ENCODE measurements at places on chromosomes 5 and 9.

DNA sequence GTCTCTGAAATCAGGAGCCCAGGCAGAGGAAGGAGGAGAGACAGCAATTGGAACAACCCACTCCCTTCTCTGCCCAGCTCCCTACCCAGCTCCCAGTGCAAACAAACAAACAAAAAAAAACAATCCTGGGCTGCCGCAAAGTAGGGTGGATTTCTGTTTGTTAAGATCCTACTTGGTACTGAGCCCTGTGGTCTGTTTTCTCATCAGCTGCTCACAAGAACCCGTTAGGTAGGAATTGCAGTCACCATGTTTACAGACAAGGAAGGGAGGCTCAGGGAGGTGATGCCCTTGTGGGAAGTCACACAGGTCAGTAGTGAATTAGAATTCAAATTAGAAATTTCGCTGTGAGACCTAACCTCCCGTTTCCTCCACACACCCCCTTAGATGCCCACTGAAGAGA lies 128.8 kb upstream of the RAD23B start:
- DNase-seq, result no peak

DNA sequence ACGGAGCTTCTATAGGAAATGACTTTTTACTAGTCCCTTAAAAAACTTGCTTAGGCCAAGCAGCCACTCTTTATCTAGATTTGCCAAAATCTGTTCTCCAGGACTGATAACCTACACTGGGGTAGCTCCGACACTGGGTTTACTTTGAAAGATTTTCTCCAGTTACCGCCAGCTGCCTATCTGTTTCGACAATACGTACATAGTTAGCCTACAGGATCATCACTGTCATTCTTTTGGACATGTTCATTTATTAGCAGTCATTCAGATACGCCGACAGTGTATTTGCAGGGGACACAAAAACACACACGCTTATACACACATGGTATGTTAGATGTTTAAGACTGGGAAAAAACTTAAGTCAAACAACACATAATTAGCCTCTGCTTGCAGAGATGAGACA lies 225.7 kb downstream of the DCP2 start:
- no peak for DNase-seq

DNA sequence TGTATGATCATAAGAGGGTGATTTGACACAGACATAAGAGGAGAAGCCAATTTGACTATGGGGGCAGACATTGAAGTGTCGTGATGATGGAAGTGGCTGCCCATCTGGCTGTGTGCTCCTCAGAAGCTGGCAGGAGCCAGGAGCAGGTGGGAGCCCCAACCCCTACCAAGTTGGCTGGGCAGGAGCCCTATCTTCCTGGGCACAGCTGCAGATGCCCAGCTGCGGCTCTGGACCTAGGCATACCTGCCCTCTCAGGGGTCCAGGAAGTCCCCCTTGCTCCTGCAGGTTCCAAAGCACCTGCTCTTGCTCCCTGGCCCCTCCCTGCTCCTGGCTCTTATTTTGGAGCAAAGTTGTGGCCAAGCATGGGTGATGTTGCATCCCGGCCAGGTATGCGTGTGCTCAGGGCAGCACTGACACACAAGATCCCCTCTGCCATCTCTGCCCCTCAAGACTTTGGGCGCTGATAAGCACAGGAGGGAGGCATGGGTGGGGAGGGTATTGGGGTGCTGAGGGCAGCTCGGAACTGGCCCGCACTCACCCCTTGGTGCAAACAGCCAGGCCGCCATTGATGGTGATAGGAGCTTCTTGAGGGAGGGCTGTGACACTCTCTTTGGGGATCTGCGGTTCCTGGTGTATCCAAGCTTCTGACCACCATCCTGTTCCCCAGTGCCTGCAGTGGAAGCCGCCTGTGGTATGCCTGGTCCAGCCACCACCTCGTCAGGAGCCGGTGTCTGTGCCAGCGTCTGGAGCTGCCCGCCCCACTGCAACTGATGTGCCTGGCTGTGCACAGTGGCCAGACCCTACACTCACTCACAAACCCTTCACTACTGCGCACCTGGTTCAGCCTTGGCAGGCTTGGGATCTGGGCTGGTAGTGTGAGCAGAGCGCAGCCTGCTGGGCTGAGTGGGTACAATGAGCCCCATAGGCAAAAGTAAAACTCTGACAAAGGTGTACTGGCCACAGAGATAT lies 230.9 kb downstream of the CDH9 start:
- no peak for DNase-seq

DNA sequence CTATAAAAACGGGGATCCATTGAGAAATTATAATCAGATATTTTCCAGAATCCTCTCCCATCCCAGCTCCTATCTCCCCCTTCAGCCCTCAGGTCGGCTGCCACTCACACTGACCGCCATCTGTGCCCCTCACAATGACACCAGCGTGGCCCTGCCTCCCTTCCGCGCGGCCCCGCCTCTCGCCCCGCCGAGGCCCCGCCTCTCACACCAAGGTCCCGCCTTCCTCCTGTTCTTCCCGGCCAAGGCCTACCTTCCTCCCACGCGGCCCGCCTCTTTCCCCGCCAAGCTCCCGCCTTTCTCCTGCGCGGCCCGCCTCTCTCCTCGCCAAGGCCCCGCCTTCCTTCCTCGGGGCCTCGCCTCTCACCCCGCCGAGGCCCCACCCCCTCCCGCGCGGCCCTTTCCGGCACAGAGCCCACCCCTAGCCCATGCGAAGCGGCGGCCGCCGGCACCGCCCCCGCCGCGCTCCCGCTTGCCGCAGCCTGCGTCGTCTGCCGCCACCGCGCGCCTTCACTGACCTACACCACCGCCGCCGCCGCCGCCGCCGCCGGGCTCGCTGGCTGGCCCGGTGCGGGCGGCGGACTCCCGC lies at the start of gene DNAJC21:
Gene DNAJC21 (plus strand): TSS at position 426 of the 586 bp plus-strand sequence. CDS start 261 bp downstream, outside the sequence.
- DNase-seq, result peak; percentile 97

- no peak for DNase-seq
These were observed 2.9 kb upstream of the C7 start for GRCh38 chr5:40906351-40906751.
